ENCODE measurements at places on chromosomes 2 and 18. TPM values are rescaled to one million over a fixed set of nuclear protein-coding genes. Genes with fewer than 3 reads are reported as not detected.

CYP27A1 gene
- 31.0 TPM for total RNA-seq

TSPYL6 gene
- not detected for total RNA-seq

CTAGE1 gene
- not detected for total RNA-seq

KCNE4 gene
- 5.8 TPM for total RNA-seq

CRYGD gene
- total RNA-seq = not detected

DUSP19 gene
- total RNA-seq = 1.5 TPM

MSTN gene
- 0.26 TPM for total RNA-seq

GAL3ST2 gene
- total RNA-seq = 42.4 TPM

UGT1A3 gene
- total RNA-seq = 2.6 TPM

RAMP1 gene
- total RNA-seq = 4.9 TPM

ANO7 gene
- total RNA-seq = 106 TPM

DNA sequence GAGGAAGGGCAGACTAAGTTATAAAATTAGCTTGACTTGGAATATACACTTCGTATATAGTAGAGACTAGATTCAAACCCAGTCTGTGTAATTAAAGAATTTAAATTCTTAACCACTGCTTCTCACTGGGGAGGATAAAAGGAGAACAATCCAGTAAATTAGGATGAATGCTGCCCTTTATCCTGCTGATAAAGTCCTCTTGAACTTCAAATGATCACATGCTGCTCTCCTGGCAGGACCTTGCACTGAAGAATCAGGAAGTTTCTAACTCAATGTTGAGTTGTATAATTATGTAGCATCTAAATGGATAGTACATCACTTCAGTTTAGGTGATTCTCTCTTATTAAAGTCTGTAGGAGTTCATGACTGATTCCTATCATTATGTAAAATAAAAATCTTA, 1179.7 kb downstream of the DSC3 start:
- no peak for DNase-seq

GRCh38 chr2:240636563-240637115, 11.4 kb downstream of the GPR35 start:
- no peak for DNase-seq

DNA sequence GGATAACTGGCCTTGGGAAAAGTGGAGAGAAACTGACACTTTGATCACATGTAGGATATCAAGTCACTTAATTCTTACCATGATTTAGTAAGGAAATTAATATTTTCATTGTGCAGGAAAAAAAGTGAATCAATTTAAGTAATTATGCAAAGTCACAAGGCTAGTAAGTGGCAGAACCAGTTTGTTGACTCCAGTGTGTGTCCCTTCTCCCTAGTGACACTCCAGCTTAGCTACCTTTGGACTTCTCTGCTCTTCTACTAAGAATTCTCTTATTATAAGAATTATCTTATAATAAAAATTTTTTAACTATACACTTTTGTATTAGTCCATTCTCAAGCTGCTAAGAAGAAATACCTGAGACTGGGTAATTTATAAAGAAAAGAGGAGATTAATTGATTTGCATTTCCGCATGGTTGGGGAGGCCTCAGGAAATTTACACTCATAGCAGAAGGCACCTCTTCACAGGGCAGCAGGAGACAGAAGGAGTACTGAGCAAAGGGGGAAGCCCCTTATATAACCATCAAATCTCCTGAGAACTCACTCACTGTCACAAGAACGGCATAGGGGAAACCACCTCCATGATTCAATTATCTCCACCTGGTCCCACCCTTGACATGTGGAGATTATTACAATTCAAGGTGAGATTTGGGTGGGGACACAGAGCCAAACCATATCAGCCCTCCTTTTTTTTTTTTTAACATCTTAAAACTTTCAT, 13.6 kb downstream of the COL4A4 start:
- no peak for DNase-seq

GRCh38 chr18:60193780-60194179, 178.8 kb downstream of the MC4R start:
- no peak for DNase-seq

DNA sequence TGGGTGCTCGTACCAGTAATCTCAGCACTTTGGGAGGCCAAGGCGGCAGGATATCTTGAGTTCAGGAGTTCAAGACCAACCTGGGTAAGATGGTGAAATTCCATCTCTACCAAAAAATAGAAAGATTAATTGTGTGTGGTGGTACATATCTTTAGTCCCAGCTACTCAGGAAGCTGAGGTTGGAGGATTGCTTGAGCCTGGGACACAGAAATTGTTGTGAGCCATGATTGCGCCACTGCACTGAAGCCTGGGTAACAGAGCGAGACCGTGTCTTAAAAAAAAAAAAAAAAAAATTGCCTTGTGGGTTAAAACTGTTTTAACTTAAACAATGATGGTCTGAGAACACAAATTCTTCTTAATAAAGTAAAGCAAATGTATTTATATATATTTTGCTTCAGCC, 49.6 kb downstream of the ATP9B start:
- no peak for DNase-seq

DNA sequence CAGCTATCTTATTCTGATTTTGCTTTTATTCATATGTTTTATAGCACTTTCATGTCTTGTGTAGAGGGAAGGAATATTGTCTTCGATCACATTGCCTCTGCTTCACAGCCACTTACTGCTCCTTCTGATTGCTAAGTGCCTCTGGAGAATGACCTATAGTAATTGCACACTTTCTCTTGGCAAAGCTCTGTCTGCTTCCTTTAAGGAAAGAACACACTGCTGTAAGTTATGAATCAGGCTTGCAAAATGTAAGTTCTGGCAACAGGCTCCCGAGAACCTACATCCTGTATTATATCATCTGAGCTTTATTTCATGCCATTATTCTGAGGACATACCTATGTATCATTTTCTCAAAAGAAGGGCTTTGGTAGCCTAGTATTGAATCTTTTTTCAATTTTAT, 170.7 kb downstream of the ZNF804A start:
- DNase-seq = no peak

GRCh38 chr2:120472891-120473309, 127.0 kb downstream of the INHBB start:
- DNase-seq = no peak

GRCh38 chr2:86368161-86368824, 30.9 kb upstream of the REEP1 start:
- peak; percentile 70 for DNase-seq

GRCh38 chr2:199025146-199025545, 432.6 kb downstream of the SATB2 start:
- DNase-seq = no peak

DNA sequence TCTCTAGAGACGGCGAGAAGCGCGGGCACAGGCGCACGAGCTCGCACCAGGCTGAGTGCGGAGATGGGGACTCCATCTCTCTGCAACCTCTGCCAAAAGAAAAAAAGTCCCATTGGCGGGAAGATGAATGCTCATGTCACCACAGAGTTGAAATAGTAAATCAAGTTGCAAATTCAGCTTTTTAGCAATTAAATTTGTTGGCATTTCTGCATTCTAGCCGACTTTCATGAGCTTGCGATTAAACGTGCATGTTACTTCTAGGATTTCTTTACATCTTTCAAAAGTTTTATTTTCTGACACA, 588 bp downstream of the CHAC2 start:
- no peak for DNase-seq

DNA sequence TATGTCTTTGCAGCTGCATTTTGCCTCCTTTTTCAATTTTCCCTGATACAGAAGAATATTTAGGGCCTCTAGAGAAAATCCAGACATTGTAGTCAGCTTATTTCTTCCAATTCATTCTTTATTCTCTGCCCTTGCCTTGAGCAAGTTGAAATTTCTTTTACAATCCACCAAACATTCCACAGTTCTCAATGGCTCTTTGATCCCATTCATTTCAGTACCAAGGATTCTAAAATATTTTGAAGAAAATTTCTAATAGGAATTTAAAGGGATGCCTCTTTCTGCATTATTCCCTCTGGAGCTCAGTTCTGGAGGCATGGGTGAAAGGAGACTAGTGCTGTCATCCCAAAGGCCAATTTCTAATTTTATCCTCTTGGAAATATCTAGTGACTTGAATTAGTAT, 61.2 kb downstream of the COL5A2 start:
- DNase-seq = no peak

DNA sequence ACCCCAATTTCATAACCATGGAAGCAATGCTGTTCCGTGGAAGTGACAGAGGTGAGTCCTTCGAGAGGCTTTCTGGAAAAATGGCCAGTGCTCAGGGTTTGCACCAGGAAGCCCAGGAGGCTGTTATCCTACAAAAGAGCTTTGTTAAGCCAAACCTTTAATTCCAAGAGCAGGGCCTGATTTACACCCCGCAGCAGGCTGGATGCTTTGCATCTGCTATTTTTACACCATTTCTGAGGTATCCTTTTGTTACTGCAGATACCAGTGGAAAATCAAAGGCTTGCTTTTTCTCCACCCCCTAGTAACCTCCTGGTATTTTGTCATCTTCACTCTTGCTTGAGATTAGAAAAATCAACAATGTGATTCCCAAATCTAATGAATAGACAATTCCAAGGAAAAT, 380.6 kb downstream of the SOX11 start:
- DNase-seq = no peak

DNA sequence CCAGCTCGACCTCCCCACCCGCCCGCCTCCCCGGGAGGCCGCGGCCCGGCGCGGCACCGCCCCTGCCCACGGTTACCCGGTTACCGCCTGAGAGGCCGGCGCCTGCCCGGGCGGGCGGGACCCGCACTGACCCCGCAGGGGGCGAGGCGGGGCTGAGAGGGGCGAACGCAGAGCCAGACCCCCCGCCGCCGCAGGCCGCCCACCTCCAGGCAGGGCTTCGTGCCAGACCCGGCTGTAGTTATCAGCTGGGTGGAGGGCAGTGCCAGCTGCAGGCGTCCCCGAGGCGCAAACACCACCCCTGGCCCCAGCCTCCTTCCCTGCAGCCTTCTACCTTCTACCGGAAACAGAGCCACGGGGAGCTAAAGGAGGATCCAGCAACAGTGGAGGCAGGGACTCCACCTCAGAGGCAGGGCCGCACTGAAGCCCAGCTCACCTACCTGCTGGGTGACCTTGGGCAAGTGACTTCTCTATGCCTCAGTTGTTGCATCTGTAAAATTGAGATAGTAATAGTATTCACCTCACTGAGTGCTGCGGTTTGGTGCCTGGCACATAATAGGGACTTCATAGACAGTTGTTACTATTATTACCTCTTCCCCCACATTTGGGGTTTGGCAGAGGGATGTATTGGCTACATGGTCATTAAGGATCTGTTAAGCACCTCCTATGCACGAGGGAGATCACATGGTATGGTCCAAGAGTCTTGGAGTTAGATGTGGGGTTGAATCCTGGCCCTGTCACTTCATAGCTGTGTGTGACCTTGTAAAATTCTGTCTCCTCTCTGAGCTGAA, 231.6 kb upstream of the SMAD2 start:
- no peak for DNase-seq

DNA sequence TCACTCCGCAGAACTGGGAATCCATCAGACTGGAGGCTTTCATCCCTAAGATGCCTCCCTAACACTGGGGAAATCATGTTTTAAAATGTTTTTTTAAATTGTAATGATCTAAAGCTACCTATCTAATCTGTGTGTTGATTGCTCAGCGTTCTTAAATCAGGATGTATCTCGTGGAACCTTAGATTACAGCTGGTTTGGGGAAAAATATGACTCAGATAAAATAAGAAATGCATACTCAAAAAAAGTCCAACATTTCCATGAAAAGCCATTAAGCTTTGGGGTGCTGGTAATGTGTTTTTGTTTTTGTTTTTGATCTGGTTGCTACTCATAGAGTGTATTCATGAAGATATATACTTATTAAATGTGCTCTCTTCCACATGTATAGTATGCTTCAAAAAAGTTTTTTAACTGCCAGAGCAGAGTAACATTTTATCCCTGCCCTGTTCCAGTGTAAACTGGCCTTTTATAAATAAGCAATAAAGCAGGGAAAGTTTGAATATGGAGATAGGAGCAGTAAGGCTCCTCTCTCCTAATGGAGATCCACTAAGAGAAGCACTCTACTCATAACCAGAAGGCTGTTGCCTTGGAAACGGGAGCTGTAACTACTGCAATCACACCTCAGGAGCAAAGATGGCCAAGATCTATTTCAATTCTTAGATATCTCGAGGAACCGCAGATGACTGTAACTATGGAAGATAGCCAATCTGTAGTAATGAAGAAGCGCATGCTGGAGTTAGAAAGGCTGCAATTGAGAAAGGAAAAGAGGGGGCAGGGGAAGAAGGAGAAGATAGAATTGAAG, 41.6 kb downstream of the ANKRD44 start:
- no peak for DNase-seq

- DNase-seq = no peak
Measured at GRCh38 chr2:229910832-229911412, 10.9 kb downstream of the TRIP12 start.

- peak; percentile 59 for DNase-seq
Measured at GRCh38 chr2:64730551-64731262, 77.0 kb upstream of the SERTAD2 start.

DNA sequence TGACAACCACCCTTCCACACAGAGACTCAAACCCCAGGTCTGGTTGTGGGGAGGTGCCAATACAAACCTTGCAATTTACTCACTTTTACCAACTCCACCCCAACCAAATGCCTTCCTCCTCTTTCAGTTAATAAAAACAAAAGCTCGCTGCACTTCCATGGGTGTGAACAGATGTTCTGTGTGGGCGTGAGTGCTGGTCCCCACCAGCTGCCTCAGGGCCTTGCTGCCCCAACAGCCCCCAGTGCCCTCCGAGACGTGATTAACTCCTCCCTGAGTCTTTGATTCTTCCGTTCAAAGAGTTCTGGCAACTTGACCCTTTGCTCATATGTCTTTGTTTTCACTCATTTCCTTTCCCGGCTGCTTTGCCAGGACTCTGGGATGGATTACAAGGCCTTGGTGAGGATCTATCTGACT, 258.9 kb upstream of the CXCR4 start:
- DNase-seq = no peak

DNA sequence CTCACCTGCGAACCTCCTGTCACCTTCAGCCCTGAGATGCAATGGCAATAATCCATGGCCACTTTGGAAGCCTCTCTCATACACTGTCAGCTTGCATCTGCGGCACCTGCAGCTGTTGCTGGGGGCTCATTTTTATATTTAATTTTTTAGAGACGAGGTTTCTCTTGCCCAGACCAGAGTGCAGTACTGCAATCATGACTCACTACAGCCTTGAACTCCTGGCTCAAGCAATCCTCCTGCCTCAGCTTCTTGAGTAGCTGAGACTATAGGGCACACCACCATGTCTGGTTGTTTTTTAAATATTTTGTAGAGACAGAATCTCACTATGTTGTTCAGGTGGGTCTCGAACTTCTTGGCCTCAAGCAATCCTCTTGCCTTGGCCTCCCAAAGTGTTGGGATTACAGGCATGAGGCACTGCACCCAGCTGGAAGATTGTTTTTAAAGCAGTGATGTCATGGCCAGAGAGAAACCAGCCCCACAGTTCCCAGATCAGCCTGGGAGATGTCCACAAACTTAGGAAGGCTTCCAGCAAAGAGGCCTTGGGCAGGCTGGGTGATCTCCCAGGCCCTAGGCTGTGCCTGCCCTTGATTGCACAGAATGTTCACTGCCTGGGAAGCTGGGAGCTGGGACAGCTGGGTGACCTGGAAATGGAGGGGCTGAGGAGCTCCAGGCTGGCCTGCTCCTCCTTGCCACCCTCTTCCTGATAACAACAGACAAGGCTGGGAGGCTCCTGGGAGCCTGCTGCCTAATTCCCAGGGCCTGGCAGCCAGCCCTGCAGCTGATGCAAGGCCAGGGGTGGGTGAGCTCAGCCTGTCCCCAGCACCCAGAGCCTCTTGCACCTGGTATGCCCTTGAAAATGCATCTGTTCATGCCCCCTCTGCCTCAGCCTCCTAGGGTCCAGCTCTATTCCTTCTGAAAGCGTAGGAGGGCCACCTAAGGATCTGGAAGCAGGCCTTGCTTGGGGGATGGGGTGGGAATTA, 27.1 kb downstream of the SH2D6 start:
- no peak for DNase-seq

- DNase-seq = no peak
Measured at GRCh38 chr18:9419956-9420631, 55.2 kb upstream of the RALBP1 start.

Measured in mucosa of descending colon (tissue), 3 donors.